ENCODE measurements at places on chromosomes 16 and 17. TPM values are rescaled to one million over a fixed set of nuclear protein-coding genes. Genes with fewer than 3 reads are reported as not detected.
A peak's percentile ranks its signal among the peaks of the same experiment; 100 is the strongest.

DNA sequence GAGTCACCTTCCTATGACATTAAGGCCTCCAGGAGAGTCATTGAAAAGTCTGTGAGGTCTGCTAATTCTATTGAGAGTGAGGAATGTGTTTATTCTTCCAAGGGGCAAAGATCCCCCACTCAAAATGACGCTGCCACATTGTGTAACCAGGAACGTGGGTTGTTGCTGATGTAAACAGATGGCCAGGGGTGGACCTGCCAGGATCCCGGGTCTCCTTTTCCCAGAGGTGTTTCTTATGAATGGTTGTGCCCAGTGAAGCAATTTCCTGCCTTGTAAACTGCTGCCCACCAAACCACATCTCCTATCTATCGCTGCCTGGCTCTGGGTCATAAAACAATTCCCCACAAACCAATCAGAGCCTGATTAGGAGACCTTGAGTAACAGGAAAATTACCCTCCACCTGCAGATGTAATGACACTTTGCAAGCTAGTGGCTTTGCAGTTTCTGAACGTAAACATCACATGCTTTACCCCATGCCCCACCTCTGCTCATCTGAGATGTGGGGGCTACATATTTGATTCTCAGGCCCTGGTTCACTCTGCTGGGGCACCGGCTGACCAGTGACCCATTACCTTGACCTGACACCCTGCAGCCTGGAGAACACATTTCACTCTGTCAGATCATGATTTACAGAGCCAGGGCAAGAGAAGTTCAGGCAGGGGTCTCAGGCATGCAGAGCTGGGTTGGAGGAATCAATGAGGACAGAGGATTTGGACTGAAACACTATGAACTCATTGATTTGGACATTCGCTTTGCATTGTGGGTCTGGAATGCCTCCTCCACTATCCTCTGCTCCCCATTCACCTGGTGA is 33.1 kb upstream of the DDX52 start:
- no peak for DNase-seq

ACBD4 gene
- 8.3 TPM for total RNA-seq

GRCh38 chr17:70207184-70207583 is 37.9 kb downstream of the KCNJ2 start:
- no peak for DNase-seq

FBXO39 gene
- 0.55 TPM for total RNA-seq

- DNase-seq: peak; percentile 82
Measured at GRCh38 chr16:11639925-11640899, 28.0 kb upstream of the SNN start.

HIRIP3 gene
- 40.8 TPM for total RNA-seq

DNA sequence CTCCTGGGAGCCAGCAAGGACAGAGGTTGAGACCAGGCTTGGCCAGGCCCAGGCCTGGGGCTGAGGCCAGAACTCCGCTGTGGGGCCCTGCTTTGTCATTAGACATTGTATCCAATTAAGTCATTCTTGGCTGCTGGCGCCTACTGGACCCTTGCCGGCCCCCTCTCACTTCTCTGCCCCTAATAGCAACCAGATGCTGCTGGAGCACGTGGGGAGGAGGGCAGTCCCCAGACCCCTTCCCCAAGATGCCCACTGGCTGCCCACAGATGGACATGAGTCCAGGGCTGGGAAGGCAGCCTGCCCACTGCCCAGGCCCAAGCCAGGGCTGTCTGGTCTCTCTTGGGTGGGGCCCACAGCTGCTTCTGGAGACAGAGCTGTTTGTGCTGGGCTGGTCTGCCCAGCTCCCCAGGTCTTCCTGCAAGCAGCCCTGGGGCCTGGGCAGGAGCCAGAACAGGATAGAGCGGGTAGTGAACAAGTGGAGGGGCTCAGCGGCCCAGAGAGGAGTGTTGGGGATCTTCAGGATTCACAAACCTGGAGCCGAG is 7.8 kb downstream of the PLXDC1 start:
- DNase-seq: no peak

- no peak for DNase-seq
Measured at GRCh38 chr17:44604116-44604761, 47.0 kb downstream of the FZD2 start.

DNA sequence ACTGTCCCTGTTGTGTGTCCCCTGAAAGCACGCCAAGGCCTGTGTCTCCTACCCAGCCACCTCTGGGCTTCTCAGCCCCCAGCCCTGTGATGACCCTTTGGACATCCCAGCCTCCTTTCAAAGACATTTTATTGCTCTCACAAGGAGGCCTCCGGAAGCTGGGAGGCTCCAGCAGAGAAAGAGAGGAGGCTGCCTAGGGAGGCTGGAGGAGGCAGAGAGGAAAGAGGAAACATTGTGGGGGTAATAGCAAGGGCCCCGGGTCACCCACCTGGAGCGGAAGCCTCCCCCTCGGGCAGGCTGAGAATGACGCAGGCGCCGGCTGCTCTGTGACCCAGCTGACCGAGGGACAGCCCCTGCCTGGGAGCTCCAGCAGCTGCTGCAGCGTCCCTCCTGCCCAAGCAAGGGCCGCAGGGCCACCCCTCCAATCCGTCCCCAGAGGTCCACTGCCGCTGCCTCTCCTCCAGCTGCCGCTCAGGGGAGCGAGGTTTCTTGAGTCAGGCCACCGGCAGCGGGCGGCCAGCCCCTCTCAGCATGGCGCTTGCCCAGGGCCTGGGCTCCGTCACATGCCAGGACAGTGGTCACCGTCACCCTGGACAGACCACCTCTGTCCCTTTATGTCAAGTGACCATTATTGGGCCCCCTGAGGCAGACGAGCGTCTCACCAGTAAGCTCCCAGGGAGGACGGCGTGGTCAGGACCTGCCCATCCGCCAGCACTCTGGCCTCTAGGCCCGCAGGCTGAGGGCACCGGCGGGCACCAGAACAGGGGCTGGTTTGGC is 29.3 kb downstream of the ACTG1 start:
- no peak for DNase-seq

GRCh38 chr16:24755201-24755874 is 25.9 kb downstream of the TNRC6A start:
- DNase-seq: no peak

GRCh38 chr16:27819356-27819755 is 244.2 kb downstream of the GSG1L start:
- no peak for DNase-seq

ZNF785 gene
- total RNA-seq: 20.0 TPM

SPNS2 gene
- not detected for total RNA-seq

PDXDC1 gene
- 70.2 TPM for total RNA-seq

SGCA gene
- not detected for total RNA-seq

GRCh38 chr17:1989135-1989534 is 36.0 kb downstream of the RTN4RL1 start:
- no peak for DNase-seq

KRT9 gene
- total RNA-seq: not detected

DNA sequence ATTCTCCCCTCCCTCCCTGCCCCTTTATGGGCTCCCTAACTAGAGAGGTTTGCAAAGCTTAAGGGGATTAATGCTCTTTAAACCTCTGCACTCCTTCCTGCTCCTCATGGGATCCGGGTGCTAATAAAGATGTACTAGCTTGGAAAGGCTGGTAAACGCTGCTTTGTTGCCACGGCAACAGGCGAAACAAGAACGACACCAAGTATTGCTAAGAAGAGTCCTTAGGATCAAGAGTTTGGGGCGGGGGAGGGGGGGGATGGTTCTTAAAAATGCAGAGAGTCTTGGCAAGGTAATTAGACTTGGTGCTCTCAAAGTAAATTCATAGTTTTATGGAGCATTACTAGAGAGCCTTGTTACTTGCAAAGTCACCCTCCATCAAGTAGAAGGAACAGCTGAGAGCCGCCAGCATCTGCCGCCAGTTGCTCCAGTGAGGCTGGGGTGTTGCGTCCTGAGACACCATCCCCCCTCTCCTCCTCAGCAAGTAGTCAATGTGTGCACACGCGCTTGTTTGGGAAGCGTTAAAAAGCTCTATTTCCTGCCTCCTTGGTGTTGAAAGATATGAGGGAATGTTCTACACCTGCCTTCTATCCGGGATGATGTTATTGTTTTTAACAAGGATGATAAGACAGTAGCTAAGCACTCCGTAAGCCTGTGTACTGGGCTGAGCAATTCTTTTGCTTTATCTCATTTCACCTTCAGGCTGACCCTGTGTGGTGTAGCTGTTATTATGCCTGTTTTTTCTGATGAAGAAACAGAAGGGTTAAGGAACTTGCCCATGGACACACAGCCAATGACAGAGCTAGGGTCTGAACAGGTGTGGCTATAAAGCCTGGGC is 190.9 kb downstream of the CCDC182 start:
- no peak for DNase-seq

All from natural killer cell treated with Interleukin-12 subunit alpha and Interleukin-12 subunit beta and Interleukin-15 and Interleukin-18, amount 100 ng/mL, for 72 hours (primary cell).